Dermis microvascular lymphatic vessel endothelial cell (primary cell): ENCODE measurements at places on chromosomes 5 and 9. TPM values are rescaled to one million over a fixed set of nuclear protein-coding genes. Genes with fewer than 3 reads are reported as not detected.

INSYN2B gene
- 1.4 and 2.4 TPM in 2 replicates for total RNA-seq

SLC25A48 gene
- total RNA-seq = not detected in 2 replicates

IRX2 gene
- total RNA-seq = under 0.01 and 1.5 TPM in 2 replicates

FSTL4 gene
- under 0.01 and 0.25 TPM in 2 replicates for total RNA-seq

WWC1 gene
- 0.13 and 0.63 TPM in 2 replicates for total RNA-seq

SHOC1 gene
- total RNA-seq = not detected in 2 replicates

GCNT4 gene
- 0.13 TPM in 2 replicates for total RNA-seq

OR1J4 gene
- under 0.01 TPM in 1 of 2 replicates, not detected in the other for total RNA-seq

TXNDC8 gene
- total RNA-seq = not detected in 2 replicates

SLC34A1 gene
- total RNA-seq = not detected in 2 replicates

DNA sequence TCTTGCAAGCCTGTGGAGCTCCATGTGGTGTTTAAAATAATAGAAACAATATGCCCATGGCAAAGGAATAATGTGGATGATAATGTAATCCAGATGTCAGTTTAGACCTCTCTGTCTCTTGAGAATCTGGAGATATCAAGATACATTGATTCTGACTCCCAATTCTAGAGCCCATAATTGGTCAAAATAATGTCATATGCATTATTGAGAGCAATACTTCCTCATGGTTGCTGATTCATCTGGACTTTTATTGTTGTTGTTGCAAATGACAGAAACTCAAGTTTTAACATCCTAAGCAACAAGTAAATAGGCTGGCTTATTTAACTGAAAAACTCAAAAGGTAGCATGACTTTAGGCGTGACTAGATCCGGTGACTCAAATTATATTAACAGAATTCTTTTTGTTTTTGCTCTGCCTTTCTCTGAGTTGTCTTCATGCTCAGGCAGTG lies 152.1 kb downstream of the PCSK1 start:
- DNase-seq = no peak

DNA sequence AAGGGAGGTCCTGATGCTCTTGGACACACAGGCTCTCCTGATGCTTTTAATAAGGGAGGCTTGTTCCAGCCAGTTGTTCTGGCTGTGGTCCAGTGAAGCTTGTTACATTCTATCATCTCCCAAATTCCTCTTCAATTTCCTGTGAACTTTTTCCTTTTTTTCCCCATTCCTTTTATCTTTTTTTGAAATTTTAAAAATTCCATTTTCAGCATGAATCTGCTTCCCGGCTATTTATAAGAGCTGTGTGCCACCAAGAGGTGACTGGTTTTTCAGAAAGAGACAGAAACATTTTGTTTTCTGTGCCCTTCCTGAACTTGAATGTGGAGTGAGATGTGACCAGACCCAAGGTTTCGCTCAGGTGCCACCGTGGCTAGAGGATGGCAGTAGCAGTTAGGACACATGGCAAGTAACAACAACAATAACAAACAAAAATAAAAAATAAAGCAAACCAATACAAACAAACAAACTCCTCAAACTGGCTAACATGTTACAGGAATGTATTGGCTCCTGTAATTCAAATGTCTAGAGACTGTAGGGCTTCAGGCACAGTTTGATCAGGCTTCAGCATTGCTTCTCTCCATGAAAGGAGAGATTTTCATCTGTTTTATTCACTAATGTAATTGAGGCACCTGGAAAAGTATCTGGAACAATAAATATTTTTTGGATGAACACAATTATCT lies 121.1 kb downstream of the BOD1 start:
- DNase-seq = no peak

- no peak for DNase-seq
Observed at GRCh38 chr9:38103340-38103739, 34.3 kb upstream of the SHB start.

DNA sequence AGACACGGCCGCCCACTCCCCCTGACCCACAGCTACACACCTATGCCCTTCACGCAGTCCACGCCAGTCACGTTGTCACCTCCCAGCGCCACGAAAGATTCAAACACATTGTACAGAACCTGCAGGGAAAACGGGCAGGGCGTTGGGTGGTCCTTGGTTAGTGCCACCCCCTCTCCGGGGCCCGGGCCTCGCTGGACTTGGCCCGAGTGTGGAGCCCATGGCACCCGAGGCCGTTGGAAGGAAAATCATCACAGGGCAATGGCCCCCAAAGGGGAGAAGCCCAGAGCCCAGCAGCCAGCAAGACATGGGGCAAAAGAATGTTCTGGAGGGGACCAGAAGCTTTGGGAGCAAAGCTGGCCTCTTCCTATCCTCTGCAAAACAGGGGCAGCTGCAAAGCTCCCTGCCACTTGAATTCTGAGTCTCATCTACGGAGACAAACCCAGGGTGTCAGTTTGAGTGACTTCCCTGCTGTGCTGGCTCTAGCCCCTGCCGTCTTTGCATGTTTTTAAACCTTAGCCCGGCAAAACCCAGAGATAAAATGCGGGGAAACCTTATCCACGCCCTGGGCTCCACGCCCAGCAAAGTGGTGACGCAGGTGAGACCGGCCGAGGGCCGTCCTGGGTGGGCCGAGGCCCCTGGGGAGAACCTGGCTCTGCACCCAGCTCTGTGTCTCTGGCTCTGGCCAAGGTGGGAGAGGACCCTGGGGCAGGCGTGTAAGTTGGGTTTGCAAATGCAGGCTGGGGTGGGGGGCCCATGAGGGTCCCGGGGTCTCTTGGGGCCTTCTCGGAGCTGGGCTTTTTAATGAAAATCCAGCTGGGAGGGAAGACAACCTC lies 38.9 kb downstream of the SLC9A3 start:
- DNase-seq = no peak

GRCh38 chr9:87792831-87793288 lies 66.9 kb downstream of the CTSL start:
- DNase-seq = no peak

GRCh38 chr5:33944543-33945132 lies 8.5 kb downstream of the RXFP3 start:
- DNase-seq = no peak

DNA sequence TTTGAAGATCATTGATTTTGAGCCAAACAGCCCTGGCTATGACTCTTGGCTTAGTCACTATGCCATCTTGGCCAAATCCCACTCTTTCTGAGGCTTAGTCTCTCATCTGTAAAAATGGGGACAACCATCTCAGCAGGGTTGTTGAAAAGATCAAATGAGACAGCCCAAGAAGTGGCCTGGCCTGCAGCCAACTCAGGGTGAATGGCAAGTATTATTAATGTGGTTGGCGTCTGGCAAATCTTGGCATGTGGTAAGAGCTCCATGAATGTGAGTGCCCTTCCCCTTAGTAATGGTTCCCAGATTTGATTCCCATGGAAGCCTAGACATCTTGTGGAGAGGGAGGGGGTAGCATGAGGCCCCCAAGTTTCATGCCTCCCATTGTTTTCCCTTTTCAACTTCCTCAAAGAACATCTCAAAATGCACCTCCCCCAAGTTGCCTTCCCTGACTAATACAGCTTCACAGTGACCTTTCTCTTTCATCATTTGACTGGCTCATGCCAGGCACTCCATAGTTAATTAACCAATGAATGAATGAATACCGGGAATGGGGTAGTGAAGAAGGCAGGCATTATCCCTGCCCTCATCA lies 11.8 kb upstream of the TGFBI start:
- no peak for DNase-seq

GRCh38 chr5:81638471-81638870 lies 112.4 kb downstream of the SSBP2 start:
- DNase-seq = no peak

GRCh38 chr9:71614409-71615010 lies 153.8 kb downstream of the CEMIP2 start:
- DNase-seq = no peak
